ENCODE measurements at places on chromosomes 1 and 21. TPM values are rescaled to one million over a fixed set of nuclear protein-coding genes. Genes with fewer than 3 reads are reported as not detected.

The PPP2R5A gene
- 56.4 TPM for total RNA-seq

The CHRM3 gene
- 0.62 TPM for total RNA-seq

The TMIGD3 gene
- not detected for total RNA-seq

The SNIP1 gene
- total RNA-seq, result 9.1 TPM

The OR10J1 gene
- 0.05 TPM for total RNA-seq

The AKR7A3 gene
- total RNA-seq, result 0.17 TPM

The CLCNKA gene
- total RNA-seq, result not detected

The NLRP3 gene
- not detected for total RNA-seq

The PAQR6 gene
- total RNA-seq, result 1.4 TPM

The TSTD1 gene
- 29.8 TPM for total RNA-seq

The ZBTB8B gene
- total RNA-seq, result not detected

The GSTM1 gene
- total RNA-seq, result 67.1 TPM

The C1orf122 gene
- 18.7 TPM for total RNA-seq
